Panc1 (cell line): ENCODE measurements at places on chromosomes 16 and 17. TPM values are rescaled to one million over a fixed set of nuclear protein-coding genes. Genes with fewer than 3 reads are reported as not detected.

IL21R gene
- 0.10 TPM for total RNA-seq

FA2H gene
- total RNA-seq, result 0.15 TPM

PRDM7 gene
- total RNA-seq, result not detected

KLHL11 gene
- 12.5 TPM for total RNA-seq

CRYBA1 gene
- total RNA-seq, result not detected
